ENCODE measurements at places on chromosomes 1 and 21.

- no peak for DNase-seq
Measured at GRCh38 chr1:242083742-242084141, 84.8 kb upstream of the MAP1LC3C start.

- DNase-seq = no peak
Measured at GRCh38 chr1:8965121-8965820, 19.6 kb downstream of the CA6 start.

DNA sequence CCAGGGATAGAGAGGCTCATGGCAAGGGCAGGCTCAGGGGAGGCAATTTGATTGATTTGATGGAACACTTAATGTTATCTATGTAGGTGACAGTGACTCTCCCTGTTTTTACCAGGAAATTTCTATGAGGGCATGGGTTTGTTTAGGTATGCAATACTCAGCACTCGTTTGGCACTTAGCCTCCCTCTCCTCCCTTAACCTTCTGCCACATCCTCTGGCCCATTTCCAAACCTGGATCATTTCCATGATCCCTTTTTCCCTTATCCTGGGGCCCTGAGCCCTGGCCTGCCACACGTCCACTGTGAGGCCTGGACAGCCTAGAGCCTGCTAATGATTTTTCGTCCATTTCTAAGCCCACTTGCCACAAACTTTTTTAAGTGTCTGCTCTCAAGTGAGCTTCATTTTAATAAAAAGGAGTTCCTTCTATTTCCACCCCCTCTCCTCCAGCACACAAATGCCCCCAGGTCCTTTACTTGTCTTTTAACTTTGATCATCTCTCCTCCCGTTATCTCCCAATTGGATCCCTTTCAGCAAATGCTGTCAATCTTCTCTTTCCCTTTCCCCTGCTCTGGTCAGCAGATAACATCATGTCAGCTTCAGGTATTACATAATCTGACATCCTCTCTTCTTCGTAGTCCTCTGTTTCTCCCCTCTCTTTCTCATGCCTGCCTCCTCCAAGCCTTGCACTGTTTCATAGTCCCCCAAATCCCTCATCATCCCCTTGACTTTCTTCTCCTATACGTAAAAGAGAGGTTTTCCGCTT, 37.8 kb upstream of the GADD45A start:
- no peak for DNase-seq

DNA sequence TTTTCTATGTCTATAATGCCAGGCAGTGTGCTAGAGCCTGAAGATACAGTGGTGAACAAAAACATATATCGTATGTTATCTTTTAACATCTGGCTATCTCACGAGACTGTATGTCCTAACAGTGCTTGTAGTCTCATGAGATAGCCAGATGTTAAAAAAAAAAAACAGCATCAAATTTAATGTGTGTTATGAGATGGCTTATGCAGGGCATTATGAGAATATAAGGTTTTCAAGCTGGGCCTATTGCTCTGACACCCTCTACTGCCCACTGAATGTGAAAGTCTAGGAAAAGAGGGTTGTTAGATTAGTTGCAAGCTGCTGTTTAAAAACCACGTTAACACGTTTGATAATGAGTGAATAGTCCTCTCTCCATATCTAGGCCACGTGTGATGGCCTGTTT, 109.8 kb downstream of the CACHD1 start:
- no peak for DNase-seq

- DNase-seq = no peak
Measured at GRCh38 chr1:39925721-39926342, 24.1 kb upstream of the MYCL start.

DNA sequence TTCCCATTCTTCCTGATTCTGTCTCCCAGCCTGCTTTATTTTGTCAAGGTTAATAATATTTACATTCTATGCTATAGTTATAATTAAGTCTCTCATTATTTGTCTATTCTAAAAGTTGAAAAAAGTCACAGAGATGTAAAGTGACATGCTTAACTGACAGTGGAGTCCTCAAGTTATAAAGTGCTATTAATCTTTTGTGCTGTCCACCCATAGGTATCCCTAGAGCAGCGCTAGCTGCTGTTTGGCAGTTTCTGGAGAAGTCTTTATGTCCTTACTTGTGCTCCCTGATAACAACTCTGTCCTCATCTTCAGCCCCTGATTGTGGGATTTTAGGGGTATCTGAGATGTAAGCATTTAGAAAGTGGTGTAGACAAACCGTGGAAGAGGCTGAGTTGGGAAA, 13.1 kb downstream of the BACH1 start:
- DNase-seq = no peak

- DNase-seq = no peak
Measured at GRCh38 chr1:47693115-47693514, 255.3 kb downstream of the FOXD2 start.

DNA sequence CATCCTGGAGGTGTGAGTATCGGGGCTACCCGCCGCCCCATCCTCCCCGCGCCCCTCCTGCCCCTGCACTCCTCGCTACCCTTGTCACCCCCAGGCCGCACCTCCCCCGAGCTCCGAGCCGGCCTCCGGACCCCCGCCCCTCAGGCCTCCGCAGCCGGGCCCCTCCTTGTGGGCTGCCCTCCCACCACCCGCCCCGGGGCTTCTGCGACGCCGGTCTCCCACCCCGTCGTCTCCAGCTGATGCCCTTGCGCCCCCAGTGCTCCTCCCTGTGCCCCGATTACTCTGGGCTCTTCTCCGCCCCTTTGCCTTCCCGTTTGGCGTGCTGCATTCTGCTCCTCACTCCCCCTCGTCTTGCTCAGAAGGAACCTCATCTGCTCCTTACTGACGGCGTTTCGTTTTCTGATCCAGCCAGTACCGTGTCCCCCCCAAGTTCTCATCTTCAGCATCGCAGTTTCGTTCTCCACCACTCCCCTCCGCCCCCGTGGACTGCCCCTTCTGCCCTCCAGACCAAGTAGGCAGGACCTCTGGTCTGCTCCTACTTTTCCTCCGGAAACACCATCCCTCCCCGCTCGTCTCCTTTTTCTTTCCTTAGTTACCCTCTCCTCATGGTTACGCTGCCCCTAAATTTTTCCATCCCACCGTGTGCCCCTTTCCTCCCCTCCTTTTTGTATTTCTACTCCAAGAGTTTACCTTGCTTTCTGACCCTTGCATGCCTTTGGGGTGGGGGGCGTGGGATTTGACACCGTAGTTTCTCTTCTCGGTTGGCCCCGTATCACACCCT, 841 bp downstream of the SNX27 start:
- DNase-seq = no peak

DNA sequence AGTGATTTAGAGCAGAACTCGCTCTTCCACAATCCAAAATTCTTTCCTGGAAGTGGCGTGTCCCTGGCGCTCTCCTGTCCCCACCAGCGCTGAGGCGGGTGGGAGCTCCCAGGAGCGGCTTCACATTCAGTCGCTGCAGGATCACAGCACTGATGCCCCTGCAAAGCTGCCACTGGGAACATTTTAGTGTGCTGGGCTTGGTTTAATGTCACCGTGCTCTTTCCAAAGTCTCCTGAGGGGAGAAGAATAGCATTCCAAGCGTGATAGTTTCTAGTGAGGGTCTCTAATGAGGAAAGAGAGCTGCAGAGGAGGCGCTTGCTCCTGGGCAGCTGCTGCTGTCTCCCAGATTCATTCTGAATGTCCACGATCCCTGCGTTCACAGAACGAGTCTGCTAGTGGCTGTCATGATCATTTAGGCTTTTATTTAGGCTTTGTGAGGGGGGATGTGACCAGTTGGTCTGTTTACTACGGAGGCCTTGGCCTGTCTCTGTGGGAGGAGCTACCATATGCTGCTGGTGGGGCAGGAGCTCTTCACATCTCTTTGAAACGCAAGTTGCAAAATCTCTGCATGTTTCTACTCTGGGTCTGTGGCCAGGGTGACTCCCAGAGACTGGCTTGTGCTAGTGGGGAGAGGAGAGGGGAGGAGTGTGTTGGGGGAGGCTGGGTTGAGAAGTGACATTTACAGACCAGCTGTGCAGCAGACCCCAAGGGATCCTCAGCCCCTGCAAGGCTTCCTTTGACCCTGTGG, 23.4 kb downstream of the OLFML3 start:
- DNase-seq = no peak

DNA sequence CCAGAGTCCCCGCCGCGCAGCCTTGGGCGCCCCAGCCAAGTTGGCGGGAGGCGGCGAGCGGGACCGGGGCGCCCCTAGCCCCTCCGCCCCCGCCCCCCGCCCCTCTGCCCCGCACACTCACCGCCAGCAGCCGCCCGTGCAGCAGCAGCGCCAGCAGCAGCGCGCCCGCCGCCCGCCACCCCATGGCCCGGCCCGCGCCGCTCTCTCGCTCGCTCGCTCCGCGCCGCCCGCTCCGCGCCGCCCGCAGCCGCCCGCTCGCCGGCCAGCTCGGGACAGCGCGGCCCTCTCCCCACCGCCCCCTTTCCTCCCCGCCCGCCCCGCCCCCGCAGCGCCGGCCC, at the start of gene HSPG2:
Gene HSPG2, minus strand, starts transcription at position 277 of the 338 bp plus-strand sequence. Its CDS starts 93 bp downstream, at position 184.
- no peak for DNase-seq

DNA sequence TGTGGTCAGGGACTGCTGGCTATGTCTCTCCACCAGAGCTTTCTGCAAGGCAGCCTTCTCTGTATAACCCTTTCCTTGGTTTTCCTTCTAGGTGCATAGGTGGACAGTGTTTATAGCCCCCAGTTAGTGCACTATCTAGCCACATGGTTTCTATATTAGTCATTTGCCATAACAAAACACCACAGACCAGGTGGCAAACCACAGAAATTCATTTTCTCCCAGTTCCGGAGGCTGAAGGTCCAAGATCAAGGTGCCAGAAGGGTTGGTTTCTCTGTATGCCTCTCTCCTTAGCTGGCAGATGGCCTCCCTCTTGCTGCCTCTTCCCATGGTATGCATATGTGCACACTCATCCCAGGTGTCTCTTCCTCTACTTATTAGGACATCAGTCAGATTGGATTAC, 106.4 kb downstream of the KAZN start:
- DNase-seq = no peak

GRCh38 chr1:170864238-170864637, 71.1 kb upstream of the MROH9 start:
- no peak for DNase-seq

DNA sequence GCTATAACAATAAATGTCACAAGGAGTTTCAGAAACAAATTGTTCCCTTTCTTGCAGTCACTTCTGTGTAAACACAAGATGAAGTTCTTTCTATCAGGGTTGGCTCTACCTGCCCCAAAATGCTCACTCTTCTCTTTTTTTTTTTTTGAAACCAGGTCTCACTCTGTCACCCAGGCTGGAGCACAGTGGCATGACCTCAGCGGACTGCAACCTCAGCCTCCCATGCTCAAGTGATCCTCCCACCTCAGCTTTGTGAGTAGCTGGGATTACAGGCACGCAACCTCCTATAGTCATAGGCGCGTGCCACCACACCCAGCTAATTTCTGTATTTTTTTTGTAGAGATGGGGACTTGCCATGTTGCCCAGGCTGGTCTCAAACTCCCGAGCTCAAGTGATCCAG, 10.5 kb upstream of the CTNNBIP1 start:
- DNase-seq = no peak

- DNase-seq = no peak
Measured at GRCh38 chr1:11059155-11059967, 457 bp downstream of the SRM start.

DNA sequence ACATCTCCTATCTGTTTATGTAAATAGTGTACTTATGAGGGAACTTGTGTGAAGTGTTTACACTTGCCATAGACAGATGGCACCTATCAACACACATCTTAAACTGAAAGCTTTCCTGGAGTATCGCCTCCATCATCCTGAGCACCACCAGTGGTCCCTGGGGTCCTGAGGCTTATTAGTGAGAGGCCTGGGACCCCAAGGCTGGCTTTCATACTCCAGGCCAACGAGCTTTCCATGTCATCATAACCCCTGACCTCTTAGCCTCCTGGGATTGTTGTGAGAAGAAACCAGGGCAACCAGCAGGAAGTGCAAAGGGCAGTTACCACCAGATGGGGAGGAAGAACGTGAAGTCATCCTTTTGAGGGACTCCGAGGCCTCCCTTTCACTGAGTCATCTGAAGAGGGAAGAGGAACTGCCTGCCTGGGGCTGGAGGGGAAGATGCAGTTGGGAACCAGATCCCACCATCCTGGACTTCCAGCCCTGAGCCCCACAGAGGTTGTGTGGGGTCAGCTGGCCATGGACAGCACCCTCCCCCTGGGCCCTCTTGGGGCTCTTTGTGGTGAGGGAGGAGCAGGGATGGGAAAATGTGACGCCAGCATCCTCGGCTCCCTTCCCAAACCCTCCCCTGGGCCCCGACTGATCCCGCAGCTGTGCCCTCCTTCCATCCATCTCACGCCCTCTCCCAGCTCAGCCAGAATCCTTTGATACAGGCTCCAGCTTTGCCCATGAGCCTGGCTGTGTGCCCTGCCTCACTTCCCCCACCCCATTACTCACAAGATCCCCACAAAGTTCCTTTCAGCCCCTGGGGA, 5.8 kb downstream of the INKA2 start:
- DNase-seq = no peak

DNA sequence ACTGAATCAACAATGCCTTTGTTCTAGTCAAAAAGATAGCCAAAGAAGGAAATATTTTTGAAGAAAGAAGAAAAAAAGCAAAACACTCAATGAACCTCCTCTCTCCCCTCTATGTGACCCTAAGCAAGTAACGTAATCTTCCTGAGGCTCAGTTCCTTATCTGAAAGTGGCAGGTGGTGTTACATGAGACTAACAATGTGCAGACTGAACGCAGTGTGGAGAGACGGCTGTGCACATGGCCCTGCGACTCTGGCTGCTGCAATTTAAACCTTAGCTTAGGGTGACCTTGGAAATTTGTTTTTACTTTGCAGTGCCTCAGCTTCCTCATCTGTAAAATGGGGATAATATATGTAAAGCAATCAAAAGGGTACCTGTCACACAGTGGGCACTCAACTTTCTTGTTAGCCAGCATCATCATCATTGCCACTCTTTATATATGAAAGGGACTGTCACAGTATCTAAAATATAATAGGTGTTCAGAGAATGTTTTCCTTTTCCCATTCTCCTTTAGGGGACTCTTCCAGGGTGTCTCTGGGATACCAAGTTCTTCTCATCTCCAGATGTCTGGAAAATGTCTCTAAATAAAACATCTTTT, 100.1 kb upstream of the JUN start:
- no peak for DNase-seq

DNA sequence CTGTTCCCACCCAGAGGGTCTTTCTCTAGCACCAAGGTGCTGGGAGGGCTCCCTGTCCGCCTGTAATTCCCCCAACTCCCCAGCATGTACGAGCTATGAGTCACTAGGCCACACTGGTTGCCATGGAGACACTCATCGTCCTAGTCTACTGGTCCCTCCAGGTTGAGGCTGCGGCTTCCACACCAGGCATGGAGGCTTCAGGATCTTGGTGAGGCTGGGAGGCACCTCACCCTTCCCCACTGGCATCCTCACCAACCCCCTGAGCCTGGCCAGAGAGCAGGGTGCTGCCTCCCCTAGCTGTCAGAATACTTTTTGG, 75.6 kb upstream of the KAZN start:
- DNase-seq = no peak

All from stimulated activated CD8-positive, alpha-beta memory T cell treated with anti-CD3 and anti-CD28 coated beads, Interleukin-4, amount 100 ng/mL, for 4 hours (primary cell).